ENCODE measurements at places on chromosomes 1 and 21. TPM values are rescaled to one million over a fixed set of nuclear protein-coding genes. Genes with fewer than 3 reads are reported as not detected.

OLIG2 gene
- not detected for total RNA-seq

LHX8 gene
- 0.21 TPM for total RNA-seq

ARHGAP29 gene
- 30.0 TPM for total RNA-seq

CELA3B gene
- total RNA-seq, result not detected

Data from ureter (tissue), 1 donor.